ENCODE measurements at places on chromosomes 11 and 22.

GRCh38 chr22:36221799-36222751 lies 17.3 kb downstream of the APOL2 start:
- DNase-seq = peak; percentile 62

- DNase-seq = no peak
Measured at GRCh38 chr11:76279646-76280045, 73.3 kb upstream of the WNT11 start.

- DNase-seq = peak; percentile 65
Measured at GRCh38 chr11:13287036-13287435, 9.4 kb downstream of the BMAL1 start.

DNA sequence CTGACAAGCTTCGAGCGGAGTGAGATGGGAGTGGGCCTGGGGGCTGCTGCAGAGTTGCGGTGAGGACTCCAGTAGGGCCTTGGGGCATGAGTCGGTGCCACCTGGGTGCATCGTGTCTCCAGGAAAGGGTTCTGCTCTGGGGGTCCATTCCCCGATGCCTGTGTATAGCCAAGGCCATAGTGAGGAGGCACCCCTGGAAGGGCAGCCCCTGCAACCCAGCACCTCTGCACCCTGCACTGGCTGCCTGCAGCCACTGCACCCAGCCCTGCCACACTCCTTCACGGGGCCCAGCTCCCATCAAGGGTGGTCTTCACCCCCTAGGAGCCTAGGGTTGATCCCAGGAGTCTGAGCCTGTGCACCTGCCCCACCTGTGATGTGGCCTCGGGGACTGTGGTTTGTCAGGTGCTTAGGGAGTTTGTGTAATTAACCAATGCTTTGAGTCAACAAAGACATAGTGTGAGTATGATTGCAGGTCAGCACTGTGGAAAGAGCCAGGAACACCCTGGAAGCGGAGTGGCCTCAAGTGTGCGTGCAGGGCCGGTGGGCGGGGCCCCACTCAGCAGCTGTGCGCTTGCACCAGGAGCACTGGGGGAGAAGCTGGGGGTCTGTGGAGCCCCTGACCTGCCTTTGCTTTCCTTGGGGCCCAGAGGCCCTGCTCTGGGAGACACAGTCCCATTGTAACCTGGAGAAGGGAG lies 1299.3 kb downstream of the BRD1 start:
- DNase-seq = no peak

GRCh38 chr11:66579017-66579606 lies 10.7 kb upstream of the CTSF start:
- peak; percentile 65 for DNase-seq

DNA sequence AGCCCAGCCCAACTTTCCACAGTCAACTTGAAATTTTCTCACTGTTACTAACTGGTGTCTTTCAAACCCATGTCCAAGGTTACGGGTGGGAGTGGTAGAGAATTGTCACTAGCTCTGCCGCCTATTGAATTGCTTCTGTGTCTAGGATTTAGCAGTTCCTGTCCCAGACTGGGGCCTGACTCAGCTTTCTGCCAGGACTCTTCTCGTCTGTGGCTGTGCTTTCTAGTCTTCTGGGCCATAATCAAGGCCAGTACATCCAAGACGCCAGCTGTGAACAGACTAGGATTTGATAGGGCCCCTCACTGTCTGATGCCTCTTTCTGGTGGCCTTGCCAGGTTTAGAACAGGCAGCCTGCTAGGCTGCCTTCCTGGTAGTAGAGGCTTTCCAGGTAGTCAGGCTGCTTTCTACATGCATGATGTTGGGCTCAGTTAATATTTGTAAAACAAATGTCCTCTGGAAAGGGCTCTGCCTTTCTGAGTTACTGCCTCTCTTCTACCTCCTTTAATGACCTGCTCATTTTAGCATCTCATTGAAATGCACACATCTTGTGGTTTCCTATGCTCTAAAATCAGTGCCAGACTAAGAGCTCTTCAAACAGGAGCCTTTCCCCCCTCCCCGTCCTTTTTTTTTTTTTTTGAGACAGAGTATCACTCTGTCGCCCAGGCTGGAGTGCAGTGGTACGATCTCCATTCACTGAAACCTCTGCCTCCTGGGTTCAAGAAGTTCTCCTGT lies 13.1 kb upstream of the HIKESHI start:
- DNase-seq = peak; percentile 81

GRCh38 chr11:19772480-19772879 lies 59.8 kb downstream of the NAV2 start:
- no peak for DNase-seq

DNA sequence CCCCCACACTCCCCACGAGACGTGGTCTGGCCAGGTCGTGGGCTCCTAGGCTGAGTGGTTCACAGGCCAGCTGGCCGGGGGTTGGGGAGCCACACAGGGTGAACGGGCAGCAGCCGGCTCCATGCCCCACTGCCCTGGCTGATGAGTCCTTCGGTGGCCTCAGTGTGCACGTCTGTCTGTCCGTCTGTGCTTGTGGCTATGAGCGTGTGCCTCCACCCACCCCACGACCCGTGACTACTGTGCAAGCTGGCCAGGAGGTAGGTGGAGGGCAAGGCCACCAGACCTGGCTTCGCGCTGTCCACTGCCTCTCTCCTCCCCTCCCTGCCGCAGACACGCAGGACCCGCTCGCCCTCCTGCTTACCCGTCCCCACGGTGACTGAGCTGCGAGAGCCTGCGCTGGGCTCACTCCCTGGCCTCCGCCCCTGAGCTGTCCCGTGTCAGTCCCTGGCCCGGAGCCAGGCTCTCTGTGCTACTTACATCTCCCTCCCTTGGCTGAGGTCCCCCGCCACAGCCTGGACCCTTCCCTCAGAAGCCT lies 14.1 kb downstream of the CSDC2 start:
- no peak for DNase-seq

DNA sequence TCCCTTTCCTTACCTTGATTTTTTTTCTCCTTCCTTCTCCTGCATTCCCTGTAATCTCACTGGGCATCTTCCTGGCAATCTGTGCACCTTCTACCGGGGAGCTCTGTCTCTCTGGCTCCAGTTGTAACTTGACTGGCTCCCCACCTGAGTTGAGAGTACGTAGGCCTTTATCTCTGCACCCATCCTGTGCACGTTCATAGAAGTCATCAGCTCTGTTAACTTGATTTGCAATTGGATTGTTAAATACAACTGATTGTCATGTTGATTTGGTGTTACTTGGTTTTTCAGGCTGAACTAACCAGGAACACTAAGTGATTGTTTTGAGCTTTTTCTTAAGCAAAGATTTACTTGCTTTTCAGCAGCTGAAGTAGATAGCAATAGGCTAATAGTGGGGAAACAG lies 11.8 kb downstream of the SWAP70 start:
- no peak for DNase-seq

- no peak for DNase-seq
Measured at GRCh38 chr11:60281485-60281884, 1.0 kb downstream of the MS4A4A start.

GRCh38 chr11:39462506-39462905 lies 1996.9 kb downstream of the LRRC4C start:
- no peak for DNase-seq

DNA sequence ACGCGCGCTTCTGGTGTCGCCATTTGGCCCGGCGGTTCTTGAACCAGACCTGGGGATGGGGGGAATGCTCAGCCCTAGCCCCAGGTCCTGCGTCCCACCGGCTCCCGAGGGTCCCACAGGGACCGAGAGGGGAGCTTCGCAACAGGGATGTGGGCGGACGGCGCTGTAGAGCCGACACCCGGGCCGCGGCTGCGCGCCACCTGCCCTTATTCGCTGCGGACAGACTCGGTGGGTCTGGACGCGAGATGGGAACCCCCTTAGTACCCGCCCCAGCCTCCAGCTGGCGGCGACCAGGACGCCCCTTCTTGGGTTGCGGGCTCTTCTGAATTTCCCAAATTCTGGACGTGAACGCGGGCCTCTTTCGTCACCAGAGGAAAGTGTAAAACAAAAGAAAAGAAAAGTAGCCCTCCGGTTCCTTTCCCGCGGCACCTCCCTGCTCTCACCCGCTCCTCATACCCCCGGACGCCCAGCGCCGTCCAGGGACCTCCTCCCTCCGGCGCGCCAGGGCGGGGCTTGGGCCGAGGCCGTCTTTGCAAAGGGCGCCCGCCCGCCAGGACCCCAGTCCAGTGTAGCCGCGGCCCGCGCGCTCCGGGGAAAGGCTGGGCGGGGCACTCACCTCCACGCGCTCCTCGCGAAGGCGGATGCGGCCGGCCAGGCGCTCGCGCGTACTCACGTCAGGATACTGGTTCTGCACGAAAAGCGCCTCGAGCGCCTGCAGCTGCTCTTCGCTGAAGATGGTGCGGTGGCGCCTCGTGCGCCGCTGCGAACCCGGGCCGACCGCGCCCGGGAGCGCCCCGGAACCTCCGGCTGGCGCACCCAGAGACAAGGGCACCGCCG lies 827 bp downstream of the GSC2 start:
- peak; percentile 53 for DNase-seq

GRCh38 chr22:38923463-38924346 lies 33.7 kb upstream of the APOBEC3A start:
- no peak for DNase-seq

GRCh38 chr11:104967534-104968354 lies 630 bp downstream of the CASP4 start:
- DNase-seq = peak; percentile 11

DNA sequence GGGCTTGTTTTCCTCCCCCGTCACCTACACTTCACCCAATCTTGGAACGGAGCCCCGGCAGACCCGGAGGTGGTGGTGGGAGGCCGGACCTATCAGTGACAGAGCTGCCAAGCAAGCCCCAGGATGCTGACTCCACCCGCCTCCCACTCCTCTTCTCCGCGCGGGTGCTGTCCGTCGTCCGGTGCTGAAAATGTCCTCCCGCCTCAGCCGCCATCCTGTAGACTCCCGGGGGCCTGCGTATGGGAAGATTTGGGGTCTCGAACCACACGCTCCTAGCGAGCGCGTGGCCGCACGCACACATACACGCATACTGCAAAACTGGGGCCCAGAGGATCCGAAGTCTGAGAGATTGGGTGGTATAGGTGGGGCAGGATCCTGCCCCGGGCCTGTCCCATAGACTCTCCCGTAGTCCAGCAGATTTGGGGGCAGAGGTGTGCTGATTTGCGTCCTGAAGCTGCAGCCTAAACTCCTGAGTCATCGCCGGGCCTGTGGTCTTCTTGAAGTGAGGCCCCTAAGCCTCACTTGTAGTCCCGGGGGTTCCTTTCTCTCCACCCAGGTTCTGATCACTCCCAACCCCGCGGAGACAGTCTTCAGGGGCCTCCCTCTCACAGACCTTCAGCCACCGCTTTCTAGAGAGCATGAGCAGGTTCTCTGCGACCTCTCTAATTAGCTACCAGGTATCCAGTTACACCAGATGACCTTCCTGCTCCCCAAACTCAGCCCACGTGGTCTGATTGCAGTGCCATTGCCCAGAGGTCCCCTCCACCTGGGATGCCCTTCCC lies 796 bp upstream of the YIF1A start:
- DNase-seq = peak; percentile 81

DNA sequence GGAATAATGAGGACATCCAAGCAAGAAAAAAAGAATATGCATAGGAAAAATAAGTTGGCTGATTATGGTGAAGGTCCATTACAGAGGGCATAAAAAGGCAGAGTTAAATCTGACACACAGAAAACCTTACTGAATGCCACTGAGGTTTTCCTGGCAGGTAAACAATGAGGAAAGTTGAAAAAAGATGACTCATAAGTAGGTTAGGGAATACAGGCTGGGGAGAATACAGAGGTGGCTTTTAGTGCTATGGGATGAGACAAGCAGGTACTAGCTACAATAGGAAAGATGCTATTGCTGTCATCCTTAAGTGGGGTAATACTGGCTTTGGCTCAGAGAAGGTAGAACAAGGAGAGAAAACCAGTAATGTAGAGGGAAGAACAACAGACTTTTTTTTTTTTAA lies 44.7 kb downstream of the CSTF3 start:
- no peak for DNase-seq

- DNase-seq = no peak
Measured at GRCh38 chr11:111870522-111870885, 877 bp downstream of the ALG9 start.

- DNase-seq = no peak
Measured at GRCh38 chr22:44906999-44907644, 102.7 kb downstream of the PHF21B start.

DNA sequence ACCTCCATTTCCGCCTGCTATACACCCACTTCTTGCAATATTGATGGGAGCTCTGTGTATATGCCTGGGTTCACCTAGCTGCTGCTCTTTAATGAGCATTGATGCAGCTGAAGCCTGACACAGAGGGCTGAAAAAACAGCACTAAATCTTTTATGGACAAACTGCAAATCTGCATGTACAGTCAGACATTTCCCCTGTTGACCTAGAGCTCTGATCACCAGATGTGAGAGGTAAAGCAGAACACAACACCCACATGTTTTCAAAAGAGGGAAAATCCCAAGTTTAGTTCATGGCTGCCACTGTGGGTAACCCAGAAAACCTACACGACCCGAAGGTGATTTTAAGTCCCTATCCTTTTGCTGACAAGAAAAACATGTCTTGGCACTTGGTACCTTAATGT lies 303.0 kb upstream of the PITPNB start:
- no peak for DNase-seq

GRCh38 chr22:50118557-50119168 lies 28.9 kb downstream of the MOV10L1 start:
- DNase-seq = no peak

- DNase-seq = no peak
Measured at GRCh38 chr22:45999379-45999971, 22.5 kb upstream of the WNT7B start.

DNA sequence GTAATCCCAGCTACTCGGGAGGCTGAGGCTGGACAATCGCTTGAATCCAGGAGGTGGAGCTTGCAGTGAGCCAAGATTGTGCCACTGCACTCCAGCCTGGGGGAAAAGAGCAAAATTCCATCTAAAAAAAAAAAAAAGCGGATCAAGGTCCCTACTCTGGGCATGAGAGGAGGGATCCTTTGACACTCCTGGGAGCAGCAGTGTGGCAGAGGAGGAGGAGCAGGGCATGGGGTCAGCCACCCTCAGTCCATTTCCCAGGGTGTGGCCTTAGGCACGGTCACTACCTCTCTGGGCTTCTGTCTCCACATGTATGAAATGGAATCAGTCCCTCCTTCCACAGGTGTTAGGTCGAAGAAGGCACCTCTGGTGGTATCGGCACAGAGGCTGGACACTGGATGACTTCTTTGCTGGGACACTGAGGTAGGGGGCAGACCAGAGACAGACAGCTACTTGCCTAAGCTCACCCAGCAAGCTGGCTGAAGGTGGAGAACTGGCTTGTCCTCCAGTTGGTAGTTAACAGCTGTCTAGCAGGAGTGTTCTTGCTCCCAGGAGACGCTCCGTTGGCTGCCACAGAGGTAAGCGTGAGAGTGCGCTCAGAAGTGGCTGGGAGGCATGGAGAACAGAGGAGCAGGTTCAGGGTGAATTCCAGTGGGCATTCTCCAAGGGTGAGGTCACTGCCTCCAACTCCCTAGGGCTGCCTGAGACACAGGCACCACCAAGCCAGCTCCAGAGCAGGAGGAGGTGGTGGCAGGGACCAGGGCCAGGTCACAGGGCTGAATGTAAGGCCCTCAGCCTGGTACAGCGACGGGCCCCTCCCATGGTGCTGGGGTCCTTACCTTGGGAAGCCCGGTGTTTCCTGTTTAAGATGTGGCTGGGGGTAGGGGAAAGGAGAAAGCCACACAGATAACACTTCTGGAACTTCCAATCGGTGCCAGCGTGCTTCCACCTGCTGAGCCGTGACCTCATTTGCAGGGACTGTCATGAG lies 19.5 kb downstream of the TXN2 start:
- DNase-seq = no peak

- peak; percentile 47 for DNase-seq
Measured at GRCh38 chr22:20750461-20751184, 23.3 kb upstream of the SERPIND1 start.

Measured in activated CD4-positive, alpha-beta T cell treated with anti-CD3 and anti-CD28 coated beads, Interleukin-2, amount 50 U/mL, for 16 hours (primary cell).